T47D (cell line): ENCODE measurements at places on chromosomes 1 and 21.

DNA sequence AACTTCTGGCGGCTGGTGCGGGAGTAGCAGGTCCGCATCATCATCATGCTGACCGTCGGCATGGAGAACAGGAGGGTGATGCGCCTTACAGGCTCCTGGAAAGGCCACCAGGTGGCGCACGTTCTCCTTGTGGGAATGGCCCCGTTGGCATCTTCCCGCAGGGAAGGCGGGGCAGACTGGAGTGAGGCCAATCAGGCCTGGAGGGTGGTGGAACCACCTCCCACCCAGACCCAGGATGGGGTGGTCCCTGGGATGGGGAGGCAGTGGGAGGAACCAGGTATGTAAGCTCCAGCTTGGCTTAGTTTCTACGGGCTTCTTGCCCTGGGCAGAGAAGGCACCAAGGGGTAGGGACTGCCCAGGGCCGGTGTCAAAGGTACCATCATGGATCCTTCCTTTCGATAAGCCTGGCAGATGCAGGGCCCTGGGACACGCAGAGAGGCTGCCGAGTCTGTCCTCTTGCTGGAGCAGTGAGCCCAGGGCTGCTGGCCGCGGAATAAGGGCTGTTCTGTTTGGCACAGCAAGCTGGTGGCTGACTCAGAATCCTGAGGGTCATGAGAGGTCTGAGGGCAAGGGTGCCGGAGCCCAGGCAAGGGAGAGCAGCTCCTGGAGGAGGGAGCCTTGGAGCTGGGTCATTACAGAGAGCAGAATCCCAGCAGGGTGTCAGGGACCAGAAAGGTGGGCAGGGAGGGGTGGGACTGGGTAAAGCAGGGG is 8.7 kb upstream of the LGR6 start:
- DNase-seq, result peak; percentile 92

- no peak for DNase-seq
Observed at GRCh38 chr1:43376723-43377235, 9.0 kb upstream of the ELOVL1 start.

GRCh38 chr1:36166938-36167905 is 11.3 kb downstream of the MAP7D1 start:
- no peak for DNase-seq

GRCh38 chr21:35521293-35521692 is 472.2 kb upstream of the RUNX1 start:
- DNase-seq, result no peak

DNA sequence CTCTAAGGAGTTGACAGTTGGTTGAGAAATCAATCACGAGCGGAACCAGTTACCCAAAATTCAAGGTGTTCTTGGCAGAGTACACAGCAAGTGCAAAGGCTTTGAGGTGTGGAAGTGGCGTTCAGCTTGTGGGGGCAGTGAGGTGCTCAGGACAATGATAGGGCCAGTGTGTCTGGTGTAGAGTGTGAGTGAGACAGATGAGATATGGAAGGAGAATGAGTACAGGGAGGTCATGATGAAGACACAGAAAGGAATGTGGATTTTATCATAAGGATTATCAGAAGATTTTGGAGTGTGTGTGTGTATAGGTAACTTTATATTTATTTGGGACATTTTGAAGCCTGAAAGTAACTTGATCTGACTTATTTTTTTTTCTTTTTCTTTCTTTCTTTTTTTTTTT is 40.9 kb downstream of the IFI44 start:
- DNase-seq, result no peak

- DNase-seq, result peak; percentile 47
Observed at GRCh38 chr1:67724928-67725560, 40.0 kb downstream of the GADD45A start.

GRCh38 chr21:41664881-41665765 is 101.7 kb downstream of the RIPK4 start:
- DNase-seq, result no peak

- DNase-seq, result no peak
Observed at GRCh38 chr21:38818325-38818723, 12.6 kb downstream of the ETS2 start.

- DNase-seq, result no peak
Observed at GRCh38 chr1:76092812-76093211, 18.3 kb downstream of the ST6GALNAC3 start.

DNA sequence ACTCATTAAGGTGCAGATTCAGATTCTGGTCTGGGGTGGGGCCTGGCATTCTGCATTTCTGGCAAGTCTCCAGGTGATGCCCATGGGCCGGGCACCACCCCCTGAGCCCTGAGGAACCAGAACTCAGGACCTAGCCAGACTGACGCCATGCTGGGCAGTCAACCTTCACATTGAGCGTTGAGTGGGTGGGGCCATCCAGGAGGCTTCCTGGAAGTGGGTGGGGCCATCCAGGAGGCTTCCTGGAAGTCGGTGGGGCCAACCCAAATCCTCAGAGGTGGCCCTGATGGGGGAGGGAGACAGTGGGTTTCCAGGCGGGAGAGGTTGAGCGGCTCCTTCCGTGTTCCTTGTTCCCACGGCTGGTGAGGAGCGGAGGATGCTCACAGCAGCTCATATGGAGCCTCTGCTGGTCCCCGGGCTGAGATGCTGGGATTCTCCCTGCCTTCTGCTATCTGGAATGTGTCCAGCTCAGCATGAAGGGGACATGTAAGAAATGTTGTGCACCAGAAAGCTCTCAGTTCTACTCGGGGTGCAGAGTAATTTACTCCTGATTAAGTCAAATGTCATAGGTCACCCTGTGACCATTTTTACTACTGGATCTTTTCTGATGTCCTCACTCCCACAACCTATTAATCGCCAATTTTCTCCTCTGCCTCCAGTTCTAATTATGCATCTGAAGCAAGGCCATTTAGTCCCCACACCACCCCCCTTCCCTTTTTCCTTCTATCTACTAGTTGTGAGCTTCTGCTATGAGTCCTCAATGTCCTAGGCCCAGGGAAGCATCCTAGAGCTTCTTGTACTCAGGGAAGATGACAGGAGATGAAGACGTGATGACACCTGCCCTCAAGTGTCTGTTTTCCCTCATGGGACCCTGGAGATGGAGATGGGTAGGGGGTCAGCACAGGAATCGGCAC is 435.4 kb downstream of the PTPRU start:
- DNase-seq, result no peak

DNA sequence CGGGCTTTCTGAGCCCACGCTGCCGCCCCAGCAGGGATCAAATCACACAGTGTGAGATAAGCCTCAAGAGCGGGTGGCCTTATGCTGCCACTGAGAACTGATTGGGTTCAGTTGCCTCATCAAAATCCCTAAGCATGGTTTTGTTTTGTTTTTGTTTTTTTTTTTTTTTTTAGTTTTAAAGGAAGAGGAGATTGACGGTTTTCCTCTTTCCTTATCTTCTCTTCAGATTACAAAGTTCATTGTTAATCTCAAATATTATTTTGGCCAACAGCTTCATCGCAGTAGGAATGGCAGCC is 651 bp downstream of the COA6 start:
- no peak for DNase-seq

DNA sequence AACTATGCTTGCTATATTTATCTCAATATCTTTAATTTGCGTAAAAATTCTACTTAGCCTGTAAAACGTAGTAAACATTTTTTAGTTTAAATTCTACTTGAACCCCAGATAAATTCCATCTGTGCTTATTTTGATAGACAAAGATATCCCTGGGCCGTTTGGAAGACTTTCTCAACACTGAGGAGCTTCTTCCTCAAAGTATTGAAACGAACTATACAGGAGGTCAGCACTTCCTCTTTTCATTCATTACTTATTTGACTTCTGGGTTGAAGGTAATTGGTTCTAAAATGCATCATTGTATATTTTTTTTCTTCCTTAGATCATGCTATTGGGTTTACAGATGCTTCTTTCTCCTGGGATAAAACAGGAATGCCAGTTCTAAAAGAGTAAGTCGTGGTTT is 74.7 kb downstream of the HSPA13 start:
- no peak for DNase-seq

GRCh38 chr1:21338573-21339355 is 48.5 kb upstream of the ECE1 start:
- peak; percentile 76 for DNase-seq

GRCh38 chr1:31647106-31647505 is 2.4 kb upstream of the PEF1 start:
- DNase-seq, result no peak

DNA sequence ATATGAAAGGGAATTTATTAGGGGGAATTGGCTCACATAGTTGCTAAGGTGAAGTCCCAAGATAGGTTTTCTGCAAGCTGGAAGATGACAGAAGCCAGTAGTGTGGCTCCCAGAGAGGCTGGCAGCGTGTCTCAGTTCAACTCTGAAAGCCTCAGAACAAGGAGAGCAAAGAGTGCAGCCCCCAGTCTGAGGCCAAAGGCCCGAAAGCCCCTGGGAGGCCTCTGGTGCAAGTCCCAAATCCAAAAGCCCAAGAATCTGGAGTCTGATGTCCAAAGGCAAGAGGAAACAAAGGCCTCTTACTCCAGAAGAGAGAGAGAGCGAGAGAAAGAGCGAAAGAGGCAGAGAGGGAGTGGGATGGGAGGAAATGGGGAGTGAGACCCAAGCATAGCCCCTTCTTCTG is 18.3 kb downstream of the KCNA2 start:
- no peak for DNase-seq

- DNase-seq, result no peak
Observed at GRCh38 chr21:42397746-42398394, 2.0 kb upstream of the TMPRSS3 start.

- no peak for DNase-seq
Observed at GRCh38 chr1:13769212-13769611, 69.2 kb downstream of the PRDM2 start.

GRCh38 chr21:31158789-31159581 is 120.7 kb upstream of the KRTAP19-8 start:
- no peak for DNase-seq

DNA sequence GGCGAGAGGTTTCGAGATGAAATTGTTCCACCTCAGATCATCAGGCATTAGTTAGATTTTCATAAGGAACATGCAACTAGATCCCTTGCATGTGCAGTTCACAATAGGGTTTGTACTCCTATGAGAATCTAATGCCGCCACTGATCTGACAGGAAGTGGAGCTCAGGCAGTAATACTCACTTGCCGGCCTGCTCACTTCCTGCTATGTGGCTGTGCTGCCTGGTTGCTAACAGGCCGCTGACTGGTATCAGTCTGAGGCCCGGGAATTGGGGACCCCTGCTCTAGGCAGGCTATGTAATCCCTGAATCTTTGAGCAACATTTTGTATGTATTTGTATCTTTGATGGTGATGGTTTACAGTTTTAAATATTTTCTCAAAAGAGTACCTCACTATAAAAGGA is 32.5 kb downstream of the XKR8 start:
- no peak for DNase-seq

GRCh38 chr1:37752583-37753471 is 12.1 kb downstream of the EPHA10 start:
- peak; percentile 39 for DNase-seq

DNA sequence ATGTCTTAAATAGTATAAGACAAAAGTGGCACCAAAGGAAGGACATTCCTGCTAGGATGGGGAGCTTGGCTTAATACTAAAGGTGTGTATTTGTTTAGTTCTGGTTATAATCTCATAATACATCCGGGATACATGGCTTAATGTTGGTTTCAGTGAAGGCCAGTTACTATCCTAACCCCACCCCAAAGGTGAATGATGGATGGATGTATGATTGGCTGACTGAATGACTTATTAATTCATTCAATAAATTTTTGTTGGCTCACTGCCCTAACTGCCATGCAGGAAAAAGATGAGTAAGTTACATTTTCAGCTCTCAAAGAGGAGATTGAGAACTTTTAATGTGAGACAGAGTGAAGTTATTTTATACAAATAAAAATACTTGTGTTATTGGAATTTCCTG is 52.2 kb downstream of the PHACTR4 start:
- DNase-seq, result no peak

DNA sequence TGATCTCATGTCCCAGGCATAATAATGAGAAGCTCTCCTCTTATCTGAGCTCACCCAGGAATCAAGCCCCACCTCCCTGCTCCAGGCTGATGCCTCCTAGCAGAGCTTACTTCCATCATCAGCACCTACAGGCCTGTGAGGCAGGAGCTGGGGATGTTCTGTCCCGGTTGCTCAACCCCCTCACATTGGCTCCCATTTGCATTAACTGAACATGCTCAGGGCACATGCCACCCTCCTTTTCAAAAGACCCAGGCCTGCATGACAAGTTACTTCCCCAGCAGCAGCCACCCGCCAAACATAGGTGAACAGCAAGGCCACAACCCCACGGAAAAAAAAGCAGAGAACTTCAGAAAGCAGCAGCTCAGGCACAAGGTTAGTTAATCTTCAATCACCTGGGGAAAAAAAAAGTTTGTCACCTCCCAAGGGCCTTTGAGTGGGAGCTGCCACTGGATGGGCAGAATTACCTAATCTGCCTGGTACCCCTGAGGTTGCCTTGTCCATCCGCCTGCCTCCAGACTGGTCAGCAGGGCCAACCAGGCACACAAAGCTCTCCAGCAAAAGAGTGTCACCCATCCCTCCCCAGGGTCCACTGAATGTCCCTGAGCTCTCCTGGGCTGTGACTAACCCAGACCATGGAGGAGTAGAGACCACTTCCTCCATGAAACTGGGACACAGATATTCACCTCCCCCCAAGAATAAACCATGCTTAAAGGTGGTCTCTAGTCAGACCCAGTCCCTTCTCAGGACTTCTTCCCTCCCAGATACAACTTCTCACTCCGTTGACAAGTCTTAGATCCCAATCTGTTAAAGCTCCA is 4.4 kb downstream of the KCNN3 start:
- no peak for DNase-seq

DNA sequence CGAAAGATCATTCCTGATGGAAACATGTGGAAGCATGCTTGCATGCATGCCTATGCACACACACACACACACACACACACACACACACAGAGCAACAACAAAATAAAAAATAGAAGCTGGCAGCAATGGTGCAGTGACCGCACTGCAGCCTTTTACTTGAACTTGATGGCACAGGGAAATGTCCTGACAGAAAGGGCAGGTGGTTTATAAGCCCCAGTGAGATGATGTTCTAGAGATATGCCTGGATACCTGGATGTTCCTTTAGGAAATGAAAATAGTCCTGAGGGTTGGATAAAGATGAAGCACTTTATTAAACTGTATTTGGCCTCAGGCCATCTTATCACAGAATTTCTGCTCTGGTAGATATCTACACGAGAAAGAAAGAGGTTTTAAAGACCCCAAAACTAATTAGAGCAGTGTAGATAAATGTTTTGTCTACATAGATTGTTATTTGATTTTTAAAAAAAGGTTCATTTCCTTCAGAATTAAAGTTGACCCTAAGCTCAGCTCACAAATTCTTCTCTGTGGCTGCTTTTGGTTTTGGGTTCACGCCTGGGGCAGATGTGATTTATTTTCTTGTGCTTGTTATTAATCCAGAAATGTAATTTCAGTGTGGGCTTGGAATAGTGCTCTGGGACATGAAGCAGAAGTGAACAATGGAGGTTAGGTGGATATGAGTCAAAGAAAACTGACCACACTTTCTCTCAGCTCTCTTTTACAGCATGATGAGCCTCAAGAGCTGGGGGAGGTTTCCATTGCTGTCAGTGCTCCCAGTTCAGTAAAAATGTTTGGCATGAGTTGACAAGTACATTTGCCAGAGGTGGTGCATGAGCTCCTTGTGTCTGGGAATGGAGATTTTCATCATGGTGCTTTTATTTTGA is 22.9 kb downstream of the ADAM30 start:
- no peak for DNase-seq
